Activated CD8-positive, alpha-beta T cell treated with anti-CD3 and anti-CD28 coated beads for 36 hours (primary cell): ENCODE measurements at places on chromosomes 5 and 9. TPM values are rescaled to one million over a fixed set of nuclear protein-coding genes. Genes with fewer than 3 reads are reported as not detected.

LCP2 gene
- 243 TPM for total RNA-seq

GFI1B gene
- not detected for total RNA-seq

CLTB gene
- 48.6 TPM for total RNA-seq

WNT8A gene
- not detected for total RNA-seq

ALDH7A1 gene
- total RNA-seq: 5.1 TPM

CTSV gene
- 0.34 TPM for total RNA-seq

PKD2L2 gene
- total RNA-seq: not detected

DBH gene
- total RNA-seq: not detected

PCDHGA8 gene
- total RNA-seq: not detected

SLC4A9 gene
- not detected for total RNA-seq

IRGM gene
- total RNA-seq: 2.4 TPM

DNA sequence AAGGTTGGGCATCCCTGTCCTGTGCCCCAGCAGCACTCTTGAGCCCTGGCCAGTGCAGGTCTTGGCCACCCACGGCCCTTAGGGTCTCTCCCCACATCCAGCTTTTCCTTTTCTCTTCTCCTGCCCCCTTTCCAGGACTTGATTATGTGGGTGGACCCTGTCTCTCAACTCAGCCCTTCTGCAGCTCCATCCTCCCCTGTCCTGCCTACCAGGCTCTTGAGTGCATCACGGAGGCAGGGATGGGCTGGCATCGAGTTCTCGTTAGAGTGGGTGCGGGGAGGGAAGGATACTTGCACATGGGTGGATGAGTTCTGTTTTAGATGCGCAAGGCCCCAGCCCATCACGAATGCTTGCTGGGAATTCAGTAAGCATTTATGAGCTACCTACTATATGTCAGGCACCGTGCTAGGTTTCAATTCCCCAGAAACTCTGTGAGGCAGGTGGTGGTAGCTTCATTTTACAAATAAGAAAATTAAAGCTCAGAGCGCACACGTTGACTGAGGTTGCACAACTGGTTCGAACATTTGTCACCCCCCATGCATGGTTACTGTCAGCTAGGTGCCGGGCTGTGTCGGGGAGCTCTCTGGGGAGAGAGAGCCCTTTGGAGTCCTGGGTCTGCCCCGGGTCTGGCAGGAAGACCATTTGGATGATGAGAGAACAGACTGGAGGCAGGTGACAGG lies 144.6 kb upstream of the PITX1 start:
- DNase-seq: no peak

DNA sequence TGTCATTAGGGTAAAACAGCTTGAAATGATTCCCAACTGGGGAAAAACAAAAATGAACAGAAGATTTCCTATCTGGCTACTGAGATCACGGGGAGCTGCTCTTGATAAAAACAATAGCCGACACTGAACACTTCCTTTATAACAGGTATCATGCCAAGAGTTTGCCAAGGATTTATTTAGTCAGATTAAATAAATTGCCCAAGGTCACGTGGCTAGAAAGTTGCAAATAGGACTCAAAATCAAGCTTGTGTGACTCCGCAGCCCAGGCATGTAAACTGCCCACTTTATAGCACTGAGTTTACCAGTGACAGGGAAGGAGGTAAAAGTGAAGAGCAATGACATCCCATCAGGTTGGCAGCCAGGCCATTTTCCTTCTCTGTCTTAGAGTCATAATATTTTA lies 120.7 kb upstream of the ZNF618 start:
- DNase-seq: no peak

DNA sequence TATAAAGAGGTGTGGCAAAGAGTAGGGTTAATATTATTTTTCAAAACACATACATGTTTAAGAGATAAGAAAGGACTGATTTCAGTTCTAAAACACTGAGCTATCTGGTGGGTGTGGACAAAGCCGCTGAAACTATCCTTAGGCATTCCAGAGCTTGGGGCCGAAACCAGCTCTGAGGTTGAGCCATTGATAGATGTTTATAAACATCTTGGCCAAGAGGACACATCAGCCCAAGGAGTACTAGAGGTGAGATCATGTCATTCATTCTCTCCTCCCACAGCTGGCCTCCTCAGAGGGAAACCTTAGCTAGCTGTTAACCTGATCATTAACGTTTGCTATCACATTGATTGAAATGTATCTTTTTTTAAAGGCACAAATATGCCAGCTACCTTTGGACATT lies 89.9 kb downstream of the NLN start:
- no peak for DNase-seq

DNA sequence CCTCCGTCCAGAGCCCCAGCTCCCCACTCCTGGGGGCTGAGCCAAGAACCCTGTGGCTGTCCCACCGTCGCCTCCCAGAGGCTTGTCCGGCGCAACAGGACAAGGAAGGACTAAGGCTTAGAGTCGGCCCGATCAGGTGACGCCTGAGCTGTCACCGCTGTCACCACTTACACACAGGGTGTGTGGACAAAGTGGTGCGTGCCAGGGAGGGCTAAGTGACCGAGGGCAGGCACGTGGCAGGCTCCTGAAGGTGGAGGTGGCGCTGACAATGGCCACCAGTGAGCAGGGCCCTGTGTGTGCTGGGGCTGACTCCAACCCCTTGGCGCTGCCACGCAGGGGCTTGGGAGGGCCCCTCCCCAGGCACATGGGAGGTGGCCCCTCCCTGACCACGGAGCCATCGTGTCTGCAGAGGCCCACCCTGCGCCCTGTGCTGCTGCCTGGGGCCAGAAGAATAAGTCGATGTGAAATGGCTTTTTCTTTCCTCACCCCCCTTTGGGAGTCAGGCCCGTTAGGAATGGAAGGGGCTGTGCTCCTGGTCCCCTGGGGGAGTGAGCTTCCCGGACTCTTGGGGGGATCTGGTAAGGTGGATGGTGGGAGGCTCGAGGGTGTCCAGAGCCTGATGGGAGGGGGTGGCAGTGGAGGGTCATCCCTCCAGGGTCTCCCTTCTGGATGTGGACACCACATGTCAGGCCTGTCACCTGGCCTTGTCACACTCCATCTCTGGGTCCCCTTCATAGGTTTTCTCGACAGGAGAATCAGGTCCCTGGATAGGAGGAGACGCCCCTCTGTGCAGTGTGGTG lies 2.6 kb upstream of the GPSM1 start:
- DNase-seq: no peak

DNA sequence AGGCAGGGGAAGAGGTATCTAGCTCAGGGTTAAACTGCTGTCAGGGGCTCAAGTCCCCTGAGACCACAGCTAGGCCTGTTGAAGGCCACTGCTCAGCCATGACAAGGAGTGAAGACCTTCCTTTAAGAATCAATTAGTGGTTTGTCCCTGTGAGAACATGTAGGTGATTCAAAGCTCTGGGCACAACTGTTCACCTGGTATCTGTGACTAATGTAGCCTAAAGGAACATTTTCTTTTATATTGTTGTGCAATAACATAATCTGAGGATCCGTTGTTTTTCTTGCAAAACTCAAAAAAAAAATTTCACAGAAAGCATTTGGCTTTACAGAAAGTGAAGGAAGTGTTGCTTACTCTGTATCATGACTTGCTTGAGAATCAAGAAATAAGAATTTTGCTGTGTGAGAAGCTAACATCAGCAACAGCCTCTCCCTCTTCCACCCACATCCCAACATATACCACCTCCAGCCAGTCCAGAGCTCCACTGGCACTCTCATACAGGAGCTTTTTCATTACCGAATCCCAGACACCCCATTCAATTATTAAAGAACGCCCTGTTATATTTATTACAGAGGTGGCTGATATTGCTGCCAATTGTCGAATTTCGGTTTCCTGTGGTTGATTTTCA lies 807.0 kb downstream of the TLE4 start:
- no peak for DNase-seq

DNA sequence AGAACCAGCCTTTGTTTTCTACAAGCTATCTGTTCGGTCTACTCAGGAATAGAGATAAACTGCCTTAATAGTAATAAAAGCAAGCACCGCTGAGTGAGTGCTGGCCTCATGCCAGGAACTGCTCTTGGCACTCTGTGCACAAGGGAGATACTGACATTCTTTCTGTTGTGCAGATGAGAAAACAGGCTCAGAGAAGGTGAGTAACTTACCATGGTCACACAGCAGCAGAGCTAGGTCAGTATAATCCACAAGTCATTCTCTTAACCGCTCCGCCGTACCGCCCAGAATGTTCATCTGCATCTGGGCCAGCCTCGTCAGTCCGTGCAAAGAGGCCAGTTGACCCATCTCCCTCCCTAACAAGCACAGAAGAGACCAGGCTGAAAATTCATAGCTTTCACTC lies 27.4 kb downstream of the QRFP start:
- no peak for DNase-seq

GRCh38 chr5:175133185-175133584 lies 310.8 kb downstream of the DRD1 start:
- DNase-seq: no peak

DNA sequence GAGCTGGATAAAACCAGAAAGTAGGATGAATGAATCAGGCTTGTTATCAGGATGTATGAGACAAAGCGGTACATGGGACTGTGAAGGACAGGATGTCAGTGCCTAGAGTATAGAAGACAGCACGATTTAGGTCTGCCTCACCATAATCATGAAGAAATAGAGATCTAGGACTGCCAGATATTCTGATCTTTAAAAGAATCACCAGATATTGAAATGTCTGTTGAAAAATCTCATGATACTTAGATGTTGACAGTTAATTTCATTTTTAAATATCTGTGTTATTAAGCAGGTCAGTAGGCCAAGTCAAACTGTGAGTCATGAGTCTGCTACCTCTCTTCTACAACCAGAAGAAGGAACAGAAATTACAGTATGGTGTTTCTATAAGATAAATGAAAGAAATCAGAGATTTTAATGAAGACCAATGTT lies 65.0 kb downstream of the ST8SIA4 start:
- DNase-seq: no peak

- DNase-seq: no peak
Observed at GRCh38 chr5:140671472-140672125, 1.8 kb downstream of the DND1 start.

- no peak for DNase-seq
Observed at GRCh38 chr9:16412740-16413139, 457.7 kb downstream of the BNC2 start.

DNA sequence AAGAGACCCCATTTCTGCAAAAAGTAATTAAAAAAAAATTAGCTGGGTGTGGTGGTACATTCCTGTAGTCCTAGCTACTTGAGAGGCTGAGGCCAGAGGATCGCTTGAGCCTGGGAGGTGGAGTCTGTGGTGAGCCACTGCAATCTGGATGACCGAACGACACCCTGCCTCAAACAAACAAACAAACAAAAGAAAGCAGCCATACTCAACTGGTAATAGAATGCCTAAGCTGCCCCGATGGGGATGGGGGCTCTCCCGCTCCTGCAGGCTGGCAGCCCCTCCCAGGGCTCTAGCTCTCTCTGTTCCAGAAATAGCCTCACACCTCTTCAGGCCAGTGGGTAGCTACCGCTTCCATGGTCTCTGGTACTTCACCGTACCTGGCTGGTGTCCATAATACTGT lies 241.8 kb downstream of the FANCC start:
- no peak for DNase-seq

DNA sequence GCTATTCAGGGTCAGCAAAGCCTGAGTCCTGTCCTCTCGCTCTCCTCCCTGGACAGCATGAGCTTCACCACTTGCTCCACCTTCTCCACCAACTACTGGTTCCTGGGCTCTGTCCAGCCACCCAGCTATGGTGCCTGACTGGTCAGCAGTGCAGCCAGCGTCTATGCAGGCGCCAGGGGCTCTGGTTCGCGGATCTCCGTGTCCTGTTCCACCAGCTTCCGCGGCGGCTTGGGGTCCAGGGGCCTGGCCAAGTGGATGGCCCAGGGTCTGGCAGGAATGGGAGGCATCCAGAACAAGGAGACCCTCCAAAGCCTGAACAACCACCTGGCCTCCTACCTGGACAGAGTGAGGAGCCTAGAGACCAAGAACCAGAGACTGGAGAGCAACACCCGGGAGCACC lies 8.6 kb downstream of the NIPBL start:
- no peak for DNase-seq

- no peak for DNase-seq
Observed at GRCh38 chr5:59497207-59497606, 396.3 kb downstream of the PDE4D start.

DNA sequence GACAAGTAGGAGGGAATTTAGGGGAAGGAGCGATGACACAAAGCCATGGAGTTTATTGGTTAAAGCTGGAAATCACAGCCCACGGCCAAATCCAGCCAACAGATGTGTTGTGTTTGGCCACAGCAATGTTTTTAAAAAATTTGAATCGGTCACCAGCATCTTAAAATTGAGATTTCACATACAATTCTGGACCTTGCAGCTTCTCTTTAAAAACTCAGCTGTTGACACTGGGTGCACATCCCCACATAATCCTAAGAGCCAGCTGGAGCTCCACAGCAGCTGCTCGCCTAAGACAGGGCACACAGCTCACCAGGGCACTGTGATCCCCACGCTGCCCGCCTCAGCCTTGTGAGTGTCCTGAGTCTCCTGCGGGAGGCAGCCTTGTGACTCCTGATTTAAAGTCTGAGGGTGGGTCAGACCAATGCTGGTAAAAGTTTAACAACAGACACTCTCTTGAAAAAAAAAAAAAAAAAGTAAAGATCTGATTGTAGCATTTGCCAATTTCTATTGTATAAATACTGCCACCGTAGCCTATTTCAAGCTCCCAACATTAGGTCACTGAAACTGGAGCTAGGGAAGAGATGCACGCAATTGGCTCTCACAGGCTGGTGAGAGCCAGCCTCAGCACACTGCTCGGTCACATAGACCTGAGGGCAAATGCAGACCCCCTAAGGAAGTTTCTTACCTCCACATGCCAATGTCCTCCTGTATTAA lies 124.8 kb downstream of the HSD17B3 start:
- DNase-seq: no peak

- no peak for DNase-seq
Observed at GRCh38 chr5:137622850-137623249, 113.0 kb downstream of the KLHL3 start.

DNA sequence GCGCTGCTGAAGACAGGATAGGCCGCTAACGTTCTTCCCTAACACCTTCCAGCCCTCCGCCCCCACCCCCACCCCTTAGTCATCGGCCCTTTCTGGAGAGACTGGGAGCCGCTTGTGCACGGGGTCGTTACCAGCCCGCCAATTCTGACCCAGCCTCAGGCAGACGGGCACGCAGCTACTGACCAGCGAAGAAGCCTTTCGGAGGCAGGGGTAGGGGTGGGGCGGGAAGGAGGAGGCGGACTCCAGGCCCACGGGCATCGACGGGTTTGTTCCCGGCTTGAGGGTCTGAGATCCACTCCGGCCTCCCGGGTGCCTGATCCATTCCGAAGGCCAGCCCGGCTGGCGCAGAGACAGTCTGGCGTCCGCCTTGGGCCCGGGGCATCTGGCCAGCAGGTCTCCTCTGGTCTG lies 729 bp upstream of the HAND1 start:
- no peak for DNase-seq
